ENCODE measurements at places on chromosomes 4 and X.

DNA sequence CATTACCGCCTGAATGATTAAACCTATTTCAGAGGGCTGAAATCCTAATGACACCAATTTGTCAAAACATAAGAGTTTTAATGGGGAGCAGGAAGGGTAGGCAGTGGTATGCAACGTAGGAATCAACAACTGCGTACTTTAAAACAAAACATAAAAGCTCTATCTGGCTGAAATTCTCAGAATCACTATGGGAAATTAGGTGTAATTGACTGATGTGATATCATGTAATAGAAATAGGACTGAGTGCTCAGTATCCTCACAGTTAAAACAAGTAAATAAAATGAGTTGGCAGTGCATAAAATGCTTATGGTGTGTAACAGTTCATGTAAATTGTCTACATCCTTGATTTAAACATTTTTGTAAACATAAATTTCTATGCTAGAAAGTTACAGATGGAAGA lies 13.6 kb upstream of the IGSF1 start:
- DNase-seq: no peak

- no peak for DNase-seq
These were observed 134.5 kb downstream of the BTC start for GRCh38 chr4:74659576-74660411.

- DNase-seq: no peak
These were observed 17.5 kb downstream of the BRWD3 start for GRCh38 chrX:80792205-80792604.

DNA sequence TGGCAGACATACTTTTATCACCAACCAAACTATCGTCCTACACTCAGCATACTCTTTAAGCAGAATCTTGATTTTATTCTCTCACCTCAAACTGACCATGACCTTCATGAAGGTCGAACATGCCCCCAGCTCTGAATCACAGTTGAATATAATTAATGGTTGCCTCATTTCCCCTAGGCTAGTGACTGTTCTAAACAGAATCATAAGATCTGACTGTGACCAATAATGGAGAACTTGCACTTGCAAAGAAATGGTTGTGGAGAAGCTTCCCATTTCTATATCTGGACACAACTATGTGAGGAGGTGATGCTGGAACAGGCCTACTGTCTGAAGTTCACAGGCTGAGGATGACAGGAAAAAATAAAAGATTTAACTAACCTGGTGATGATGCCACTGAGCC lies 85.1 kb downstream of the PDGFC start:
- DNase-seq: no peak

DNA sequence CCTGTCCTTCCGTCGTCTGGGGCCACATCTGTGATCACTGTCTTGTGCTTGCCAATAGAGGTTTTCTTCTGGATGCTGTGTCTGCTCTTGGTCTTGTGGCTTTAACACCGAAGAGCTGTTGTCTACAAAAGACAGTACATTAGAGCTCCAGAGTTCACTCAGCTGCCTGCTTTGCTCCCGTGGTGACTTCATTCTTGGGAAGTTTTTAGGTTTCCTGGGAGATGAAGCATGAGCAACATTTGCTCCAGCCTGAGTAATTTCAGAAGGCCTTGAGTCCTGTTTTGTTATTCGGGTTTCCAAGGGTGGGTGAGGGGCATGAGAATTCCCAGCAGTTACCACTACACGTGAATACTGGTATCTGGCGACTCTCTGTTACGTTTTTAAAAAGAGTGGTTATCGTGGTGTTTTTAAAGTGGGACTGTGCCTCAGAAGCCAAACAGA lies 189.2 kb downstream of the SHROOM3 start:
- DNase-seq: no peak

GRCh38 chrX:19887911-19888879 lies 795 bp upstream of the SH3KBP1 start:
- peak; percentile 31 for DNase-seq

DNA sequence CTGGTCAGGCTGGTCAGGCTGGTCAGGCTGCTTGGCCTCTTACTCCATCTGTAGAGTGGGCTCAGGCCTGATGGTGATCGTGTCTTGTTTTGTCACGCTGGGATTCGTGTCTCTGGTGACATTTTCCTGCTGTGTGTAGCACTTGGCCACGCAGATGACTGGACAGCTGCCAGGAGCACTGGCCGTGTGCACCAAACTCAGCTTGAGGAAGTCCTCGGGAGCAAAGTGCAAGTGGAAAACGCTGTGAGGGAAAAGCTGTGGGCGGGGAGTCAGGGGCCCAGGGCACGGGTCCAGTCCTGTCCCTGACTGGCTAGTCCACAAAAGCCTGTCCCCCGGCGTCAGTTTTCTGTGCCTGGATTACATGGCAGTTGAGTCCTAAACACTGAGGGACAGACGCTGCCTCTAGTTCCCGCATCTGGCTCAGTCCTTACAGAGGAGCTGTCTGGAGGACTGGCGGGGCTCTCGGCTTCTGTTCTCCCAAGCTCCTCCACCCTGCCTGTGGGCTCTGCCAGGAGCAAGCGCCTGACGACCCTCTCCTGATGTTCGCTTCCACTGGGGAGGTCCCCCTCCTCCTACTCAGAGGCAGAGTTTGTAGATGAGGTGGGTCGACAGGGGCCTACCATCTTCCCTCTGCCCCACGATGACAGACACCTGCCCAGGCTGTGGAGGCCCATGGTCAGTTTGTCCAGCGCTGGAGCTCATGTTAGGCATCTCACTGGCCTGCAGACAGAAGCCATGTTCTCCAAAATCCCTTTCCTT lies 35.9 kb upstream of the GRPEL1 start:
- DNase-seq: no peak

DNA sequence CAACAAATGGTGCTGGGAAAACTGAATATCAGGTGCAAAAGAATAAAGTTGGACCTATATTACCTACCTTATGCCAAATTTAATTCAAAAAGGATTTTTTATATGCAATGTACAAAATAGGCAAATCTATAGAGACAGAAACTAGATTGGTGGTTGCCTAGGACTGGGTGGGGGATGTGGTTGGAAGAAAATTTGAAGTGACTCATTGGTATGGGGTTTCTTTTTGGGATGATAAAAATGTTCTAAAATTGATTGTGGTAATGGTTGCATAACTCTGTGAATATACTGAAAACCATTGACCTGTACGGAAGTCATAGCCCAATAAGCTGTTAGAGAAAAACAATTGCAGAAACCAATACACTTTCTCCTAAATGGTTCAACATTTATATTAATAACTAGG lies 72.1 kb downstream of the COL4A5 start:
- DNase-seq: no peak

- peak; percentile 90 for DNase-seq
These were observed 105.0 kb upstream of the AFAP1 start for GRCh38 chr4:8044699-8045098.

GRCh38 chrX:19725641-19726040 lies 161.8 kb downstream of the SH3KBP1 start:
- DNase-seq: no peak

- DNase-seq: no peak
These were observed 679 bp upstream of the MSL3 start for GRCh38 chrX:11757397-11757718.

DNA sequence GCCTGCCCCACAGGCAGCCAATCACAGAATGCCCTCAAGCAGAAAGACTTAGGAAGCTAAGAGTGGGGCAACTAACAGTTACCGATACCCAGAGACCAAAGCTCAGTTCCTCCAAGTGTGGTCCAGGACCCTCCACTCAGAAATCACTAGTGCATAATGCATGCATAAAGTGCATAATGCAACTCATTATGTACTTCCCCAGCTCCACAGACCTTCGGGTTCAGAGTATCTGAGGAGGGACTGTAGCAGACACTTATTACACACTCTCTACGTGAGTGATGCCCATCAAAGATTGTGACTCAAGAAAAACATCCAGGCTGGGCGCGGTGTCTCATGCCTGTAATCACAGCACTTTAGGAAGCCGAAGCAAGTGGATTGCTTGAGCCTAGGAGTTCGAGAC lies 328.0 kb downstream of the BCOR start:
- DNase-seq: no peak

DNA sequence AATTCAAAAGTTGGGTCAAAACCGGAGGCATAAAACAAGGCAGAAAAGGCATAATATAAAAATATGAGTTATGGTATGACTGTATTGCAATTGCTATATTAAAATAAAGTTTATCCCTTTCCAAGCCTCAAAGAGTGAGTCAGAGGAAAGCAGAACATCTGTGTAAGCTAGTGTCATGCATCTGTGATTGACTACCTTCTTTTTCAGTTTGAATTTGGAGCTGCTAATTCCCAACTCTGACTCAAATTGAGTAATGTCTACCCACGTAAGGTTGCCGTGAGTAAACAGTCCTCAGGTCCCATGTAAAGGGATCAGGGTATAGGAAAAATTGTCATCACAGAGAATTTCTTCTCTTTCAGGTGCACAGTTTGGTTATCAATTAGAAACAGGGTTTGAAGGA lies 6.5 kb upstream of the SLITRK4 start:
- DNase-seq: no peak

DNA sequence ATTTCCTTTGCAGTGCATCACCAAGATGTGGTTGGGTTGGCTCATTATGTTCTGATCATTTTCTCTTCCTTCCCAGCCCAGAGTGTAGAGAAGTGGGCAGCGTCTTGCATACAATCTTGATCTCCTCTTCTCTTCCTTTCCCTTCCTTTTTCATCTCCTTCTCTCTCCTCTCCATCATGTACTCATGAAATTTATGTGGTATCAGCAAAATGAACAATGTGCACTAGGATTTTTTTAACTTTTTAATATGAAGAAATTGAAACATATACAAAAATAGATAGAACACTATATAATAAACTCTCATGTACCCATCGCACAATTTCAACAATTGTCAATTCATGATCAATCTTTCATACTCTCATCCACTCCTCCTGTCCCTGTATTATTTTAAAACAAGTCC lies 593.5 kb downstream of the BCOR start:
- no peak for DNase-seq

DNA sequence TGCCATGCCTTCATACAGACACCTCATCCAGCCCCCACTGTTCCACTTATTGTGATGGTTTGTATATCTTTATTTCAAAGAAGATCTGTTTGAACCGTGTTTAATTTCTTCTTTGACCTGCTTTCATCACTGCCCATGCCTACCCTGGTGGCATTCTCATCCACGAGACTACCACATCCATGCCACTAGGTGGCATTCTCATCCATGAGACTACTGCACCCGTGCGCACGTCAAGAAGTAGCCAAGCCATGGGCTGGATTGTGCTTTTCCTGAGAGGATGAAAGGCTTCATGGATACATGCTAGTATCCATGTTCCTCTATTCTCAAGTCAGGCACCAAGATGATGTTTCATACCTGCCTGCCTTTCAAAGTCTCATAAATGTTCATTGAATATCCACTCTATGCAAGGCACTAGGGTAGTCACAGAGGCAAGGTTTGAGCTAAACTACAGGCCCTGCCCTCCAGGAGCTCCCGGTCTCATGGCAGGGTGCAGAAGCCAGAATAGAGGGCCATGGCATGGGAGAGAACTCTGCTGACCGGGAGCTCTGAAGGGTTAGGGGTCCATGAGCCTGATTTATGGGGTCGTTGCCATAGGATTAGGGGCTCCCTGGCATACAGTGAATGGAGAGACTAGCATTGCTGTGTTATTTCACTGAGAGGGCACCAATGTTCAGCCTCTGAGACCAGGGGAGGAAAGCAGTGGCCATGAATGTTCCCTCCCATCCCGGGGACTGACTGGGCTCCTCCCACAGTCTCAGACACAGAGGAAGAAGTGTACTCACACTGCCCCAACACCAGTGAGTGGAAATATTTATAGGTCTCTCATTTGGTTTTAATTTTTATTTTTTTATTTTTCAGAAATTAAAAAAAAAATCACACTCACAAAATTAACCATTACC lies 24.8 kb upstream of the EOLA2 start:
- peak; percentile 51 for DNase-seq

GRCh38 chr4:148112231-148112982 lies 329.8 kb downstream of the NR3C2 start:
- no peak for DNase-seq

DNA sequence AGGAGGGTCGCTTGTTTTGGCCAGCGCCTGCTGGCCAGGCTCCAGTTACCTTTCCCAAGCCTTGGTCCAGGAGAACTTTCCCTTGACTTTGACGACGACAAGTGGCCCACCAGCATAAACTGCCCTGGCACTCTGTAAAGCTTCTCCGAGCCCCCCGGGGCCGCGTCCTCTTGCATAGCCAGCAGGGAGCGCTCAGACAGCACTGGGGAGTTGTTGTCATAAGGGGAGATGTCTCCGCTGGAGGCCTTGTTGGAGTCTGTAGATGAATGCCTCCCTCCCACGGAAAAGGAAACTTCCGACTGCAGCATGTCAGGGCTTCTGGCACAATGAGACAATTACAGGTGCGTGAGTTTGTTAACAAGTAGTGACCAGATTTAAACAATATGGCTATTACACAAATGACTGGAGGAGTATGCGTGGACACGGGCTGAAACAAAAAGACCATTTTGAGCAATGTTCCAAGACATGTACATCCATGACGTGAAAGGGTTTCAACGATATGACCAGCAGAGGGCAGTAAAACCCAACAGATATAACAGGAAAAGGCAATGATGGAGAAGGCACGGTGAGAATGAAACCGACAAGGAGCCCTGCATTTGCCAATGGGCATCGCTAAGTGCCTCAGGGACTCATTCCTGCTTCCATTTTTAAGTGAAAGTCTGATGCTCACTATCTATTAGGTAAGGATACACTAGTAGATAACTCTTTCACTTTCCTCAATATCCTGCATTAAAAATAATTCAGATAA lies 33.0 kb downstream of the HCCS start:
- DNase-seq: peak; percentile 42

GRCh38 chr4:37469286-37469685 lies 216.9 kb downstream of the RELL1 start:
- DNase-seq: no peak

GRCh38 chrX:37627602-37628001 lies 56.1 kb downstream of the LANCL3 start:
- DNase-seq: no peak

DNA sequence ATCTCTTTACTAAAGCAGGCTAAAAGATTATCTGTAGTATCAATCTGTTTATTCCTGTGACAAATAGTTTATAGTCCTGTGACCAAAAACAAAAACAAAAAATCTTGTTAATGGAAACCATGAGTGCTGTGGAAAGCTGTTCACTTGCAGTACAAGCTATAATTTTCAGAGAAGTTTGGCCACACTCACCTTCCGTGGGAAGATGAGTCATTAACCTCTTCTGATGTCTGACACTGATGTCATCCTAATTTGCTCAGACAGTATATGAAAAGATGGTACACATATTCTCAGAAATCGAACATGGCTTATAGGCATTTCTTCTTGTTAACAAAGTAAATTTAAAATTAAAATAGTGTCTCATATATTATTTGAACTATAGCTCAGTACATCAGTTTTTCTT lies 19.9 kb upstream of the ENPP6 start:
- no peak for DNase-seq
